Activated B cell treated with CpG ODN at 0.5 μM for 24 hours (primary cell): ENCODE measurements at places on chromosomes 16 and 17.

DNA sequence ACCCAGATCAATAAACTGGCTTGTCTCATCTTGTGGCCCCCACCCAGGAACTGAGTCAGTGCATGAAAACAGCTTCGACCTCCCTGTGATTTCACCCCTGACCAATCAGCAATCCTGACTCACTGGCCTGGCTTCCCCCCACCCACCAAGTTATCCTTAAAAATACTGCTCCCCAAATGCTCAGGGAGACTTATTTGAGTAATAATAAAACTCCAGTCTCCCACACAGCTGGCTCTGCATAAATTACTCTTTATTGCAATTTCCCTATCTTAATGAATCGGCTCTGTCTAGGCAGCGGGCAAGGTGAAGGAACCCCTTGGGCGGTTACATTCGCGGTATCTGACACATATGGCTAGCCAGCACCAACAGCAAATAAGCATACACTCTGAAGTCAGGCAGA is 9.8 kb upstream of the RABEP1 start:
- no peak for DNase-seq

DNA sequence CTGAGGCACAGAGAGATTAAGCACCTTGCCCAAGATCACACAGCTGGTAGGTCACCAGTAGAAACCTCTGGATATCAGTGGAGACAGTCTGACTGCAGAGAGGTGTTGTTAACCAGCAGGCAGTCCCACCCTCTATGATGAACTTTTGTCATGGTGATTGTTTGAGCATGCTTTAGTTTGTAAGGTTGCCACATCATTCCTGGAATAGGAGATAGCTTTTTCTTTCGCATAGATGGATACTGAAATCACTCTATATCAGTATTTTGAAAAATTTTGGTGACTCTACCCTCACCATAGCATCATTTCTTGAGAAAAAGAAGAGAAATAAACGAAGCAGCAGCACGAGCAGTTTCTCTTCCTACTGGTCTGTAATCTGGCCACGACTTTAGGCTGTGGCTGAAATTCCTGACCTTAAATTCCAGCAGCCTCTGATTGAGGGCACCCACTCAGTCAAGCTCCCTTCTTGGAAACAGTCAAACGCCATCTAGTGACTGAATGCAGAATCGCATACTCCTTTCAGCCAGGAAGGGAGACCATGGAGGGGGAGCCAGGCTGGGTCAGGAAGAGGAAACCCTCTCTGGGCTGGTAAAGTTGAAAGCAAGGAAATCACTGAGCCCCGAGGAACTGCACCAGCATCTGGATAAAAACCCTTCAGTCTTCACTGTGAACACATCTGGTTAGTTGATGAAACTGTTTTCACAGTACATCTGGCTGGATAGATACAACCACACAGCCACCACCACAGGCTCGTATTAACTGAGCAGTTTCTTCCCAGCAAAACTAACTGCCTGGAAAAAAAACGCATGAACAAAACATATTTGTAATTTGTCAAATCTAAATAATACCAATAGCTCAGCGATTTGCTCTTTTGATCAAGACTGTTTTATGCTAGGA is 108.5 kb upstream of the XYLT1 start:
- no peak for DNase-seq

GRCh38 chr16:83651871-83652270 is 155.9 kb upstream of the HSBP1 start:
- no peak for DNase-seq

DNA sequence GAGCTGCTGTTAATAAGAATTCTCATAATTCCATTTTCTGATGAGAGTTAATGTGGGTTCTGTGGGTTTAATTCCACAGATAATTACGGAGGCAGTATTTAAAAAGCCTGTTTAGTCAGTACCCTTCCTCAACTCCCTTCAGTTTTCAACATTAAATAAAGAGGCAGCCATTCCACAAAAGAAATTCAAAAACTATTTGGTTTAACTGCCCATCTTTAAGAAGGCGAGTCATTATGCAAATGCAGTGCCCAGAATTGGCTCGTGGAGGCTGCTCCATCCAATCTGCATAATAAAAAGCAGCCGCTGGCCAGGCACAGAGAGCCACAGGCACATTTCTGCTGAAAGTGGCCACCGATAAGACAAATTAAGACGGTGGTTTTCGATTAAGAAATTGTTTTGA is 194.4 kb upstream of the TOX3 start:
- no peak for DNase-seq

- no peak for DNase-seq
Measured at GRCh38 chr16:67268136-67268579, 11.2 kb upstream of the PLEKHG4 start.

- no peak for DNase-seq
Measured at GRCh38 chr16:58502217-58502921, 2.4 kb downstream of the NDRG4 start.

DNA sequence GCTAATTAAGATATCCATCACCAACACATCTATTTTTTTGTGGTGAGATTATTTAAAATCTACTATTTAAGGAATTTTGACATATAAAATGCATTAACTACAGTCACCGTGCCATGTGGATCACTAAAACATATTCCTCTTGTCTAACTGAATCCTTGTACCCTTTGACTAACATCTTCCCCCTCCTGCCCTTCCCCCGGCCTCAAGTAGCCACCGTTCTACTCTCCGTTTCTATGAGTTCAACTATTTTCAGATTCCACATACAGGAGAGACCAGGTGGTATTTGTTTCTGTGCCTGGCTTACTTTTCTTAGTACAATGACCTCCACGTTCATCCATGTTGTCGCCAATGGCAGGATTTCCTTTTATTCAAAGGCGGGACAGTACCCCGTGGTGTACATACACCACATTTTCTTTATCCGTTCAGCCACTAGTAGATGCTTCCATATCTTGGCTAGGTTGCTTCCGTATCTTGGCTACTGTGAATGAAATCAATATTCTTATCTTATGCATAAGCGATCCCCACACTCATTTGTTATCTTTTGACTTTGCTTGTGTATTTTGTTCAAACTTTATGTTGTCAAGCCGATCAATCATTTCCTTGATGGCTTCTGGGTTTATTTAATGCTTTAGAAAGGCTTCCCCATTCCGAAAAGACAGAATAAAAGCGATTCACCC is 134.7 kb downstream of the KCNJ12 start:
- no peak for DNase-seq

DNA sequence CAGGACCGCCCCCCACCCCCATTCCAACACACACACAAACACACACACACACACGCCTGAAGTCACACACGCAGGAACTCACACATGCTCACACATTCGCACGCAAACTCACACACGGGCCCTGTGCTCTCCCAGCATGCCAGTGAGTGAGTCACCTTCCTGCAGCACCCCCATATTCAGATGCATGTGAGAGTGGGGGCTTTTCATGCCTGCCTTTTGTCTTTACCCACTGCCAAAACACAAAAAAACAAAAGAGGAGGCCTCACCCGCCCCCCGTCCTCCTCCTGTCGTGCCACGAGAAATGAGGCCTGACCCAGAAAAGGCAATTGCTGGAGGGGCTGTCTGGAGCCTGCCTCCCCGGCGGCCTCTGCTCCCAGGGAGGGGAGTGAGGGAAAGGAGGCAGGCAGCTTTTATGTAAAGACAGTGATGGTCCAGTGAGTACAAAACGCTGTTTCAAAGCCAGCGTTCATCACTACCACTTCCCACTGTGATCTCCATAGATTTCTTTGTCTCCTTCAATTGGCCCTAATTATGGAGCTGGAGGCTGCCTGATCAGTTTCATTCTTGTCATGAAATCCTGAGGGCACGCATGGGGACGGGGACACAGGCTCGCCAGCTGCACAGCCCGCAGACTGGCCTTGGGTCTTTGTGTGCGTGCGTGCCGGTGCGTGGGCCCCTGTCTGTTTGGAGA is 29.5 kb upstream of the GSE1 start:
- DNase-seq, result no peak

DNA sequence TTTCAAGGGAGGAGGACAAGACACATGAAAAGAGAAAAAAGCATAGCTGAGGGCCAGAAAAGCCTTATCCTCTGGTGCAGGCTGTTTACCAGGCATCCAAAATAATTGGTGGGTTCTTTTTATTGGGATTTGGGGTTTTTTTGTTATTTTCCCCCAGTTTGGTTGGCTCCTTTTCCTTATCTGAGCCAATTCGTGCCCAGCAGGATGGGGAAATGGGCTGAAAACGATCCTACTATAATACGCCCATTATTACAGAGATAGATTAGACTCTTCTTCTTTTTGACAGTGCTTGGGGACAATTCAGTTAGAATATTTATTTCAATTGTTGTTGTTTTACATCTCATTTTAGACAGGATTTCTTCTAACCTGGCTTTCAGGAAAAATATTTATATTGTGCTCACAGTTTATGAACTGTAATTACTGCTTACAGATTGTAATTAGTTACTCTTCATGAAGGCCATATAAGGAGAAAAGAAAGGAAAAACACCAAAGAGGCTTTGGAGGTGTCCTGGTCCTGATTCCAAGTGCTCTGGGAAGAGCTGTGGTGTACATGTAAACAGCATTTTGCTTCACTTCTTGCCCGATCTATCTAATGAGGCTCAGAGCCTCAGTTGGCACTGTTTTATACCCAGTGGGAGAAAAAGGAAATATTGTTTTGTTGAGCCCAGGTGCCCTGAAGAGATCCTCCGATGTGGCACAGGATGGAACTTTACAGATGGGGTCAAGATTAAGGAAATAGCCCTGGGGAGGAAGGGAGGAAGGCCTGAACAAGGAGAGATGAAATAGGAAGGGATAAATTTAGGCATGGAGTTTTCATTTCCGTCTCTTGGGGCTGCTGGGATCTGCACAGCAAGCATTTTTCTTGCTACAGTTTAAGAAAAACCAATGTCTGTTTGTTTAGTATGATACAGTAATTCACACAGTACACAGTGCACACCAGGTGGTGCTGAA is 611 bp upstream of the ANKRD40 start:
- DNase-seq, result no peak

GRCh38 chr17:19905502-19905901 is 37.8 kb upstream of the ULK2 start:
- no peak for DNase-seq

GRCh38 chr16:50863644-50864144 is 121.8 kb downstream of the CYLD start:
- no peak for DNase-seq

DNA sequence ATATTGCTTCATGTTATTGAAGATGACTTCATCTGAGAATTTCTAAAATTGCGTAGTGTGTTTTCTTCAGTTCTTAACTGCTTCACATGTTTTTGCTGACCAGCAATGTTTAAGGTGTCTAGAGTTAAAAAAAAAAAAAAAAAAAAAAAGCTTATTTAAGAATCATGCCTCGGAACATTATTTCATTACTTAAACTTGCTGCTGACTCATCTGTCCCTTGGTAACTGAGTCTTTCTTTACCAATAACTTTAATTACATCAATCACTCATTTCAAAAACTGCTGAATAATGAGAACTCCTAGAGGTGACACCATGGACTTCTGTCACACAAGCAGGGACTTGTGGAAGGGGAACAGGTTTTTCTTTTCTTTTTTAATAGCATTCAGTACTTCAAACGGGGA is 16.2 kb downstream of the IRX5 start:
- DNase-seq, result no peak

DNA sequence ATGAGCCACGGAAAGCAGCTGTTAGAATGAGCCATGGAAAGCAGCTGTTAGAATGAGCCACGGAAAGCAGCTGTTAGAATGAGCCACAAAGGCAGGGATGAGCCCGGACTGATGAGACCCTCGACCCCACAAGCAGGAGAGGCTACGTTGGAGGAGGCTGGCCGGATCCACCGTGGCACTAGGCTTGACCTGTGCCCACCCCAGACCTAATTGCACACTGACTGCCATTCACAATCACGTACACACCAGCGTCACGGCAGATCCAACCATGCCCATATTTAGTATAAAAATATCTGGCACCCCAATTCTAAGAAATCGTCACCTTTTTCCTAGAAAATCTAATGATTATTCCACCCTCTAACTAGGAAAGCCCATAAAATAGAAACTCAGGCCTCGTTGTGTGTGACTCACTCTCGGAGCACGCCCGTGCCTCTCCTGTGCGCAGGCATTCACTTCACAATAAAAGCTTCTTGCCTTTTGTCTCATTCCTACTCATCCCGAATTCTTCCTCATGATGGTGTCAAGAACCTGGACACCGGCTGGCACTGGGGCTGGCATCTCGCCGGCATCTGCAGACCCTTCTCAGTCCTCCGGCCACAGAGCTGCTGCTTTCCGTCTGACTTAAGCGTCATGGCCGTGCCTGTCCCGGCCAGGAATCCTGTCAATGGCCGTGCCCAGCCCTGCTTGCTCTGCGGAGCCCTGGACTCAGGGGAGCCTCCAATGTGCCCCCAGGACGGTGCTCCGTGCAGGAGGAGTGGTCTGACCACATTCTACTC is 5.5 kb upstream of the SECTM1 start:
- DNase-seq, result no peak

DNA sequence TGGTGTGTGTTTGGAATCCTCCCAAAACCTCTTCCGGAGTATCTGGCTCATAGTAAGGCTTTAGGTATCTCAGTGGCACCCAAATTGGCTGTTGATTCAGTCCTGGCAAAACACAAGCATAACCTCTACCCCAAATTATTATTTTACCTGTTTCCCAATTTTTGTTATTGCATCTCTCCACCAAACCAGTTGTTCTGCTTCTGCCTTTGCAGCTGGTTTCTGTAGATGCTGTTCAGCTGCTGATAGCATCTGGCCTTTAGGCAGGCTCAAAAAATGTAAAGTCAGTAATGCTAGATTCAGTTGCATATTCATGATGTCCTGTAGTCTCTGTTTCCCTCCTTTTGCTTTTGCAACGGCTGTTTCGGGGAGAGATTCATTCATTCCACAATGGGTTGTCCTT is 33.8 kb downstream of the ATF7IP2 start:
- DNase-seq, result no peak

- no peak for DNase-seq
Measured at GRCh38 chr17:39767147-39767546, 29.4 kb downstream of the GRB7 start.

GRCh38 chr17:67276075-67276474 is 31.1 kb upstream of the HELZ start:
- DNase-seq, result no peak

DNA sequence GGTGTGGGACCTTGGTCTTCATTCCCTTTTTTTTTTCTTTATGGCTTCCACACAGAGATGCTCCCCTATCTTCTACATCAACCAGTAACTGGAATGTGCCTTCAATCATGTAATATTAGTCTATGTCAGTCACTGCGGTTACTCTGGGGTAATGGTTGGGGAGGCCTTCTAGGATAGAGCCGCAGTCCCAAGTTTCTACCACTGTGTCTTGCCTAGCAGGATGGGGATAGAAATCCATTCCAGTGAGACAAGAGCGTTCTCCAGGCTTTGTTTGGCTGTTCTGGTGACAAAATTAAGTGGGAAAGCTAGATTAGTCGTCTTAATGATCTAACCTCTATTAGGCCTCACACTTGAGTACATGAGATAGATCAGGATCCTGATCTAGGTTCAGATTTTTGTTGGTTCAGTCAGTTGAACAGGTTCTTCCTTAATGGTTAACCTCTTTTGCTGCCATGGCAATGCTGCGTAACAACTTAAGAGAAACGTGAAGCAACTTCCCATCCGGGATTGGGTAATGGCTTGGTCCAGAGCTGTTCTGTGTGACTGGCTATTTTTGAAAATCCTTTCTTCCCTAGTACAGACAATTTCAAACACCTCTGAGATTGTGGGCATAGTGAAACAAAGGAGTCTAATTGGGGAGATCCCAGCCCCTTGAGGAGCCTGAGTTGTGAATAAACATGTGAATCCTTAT is 8.7 kb downstream of the MSL1 start:
- no peak for DNase-seq

- no peak for DNase-seq
Measured at GRCh38 chr17:55390364-55390977, 31.2 kb downstream of the MMD start.

- DNase-seq, result peak; percentile 33
Measured at GRCh38 chr17:2215616-2216364, 87.8 kb downstream of the SMG6 start.

GRCh38 chr17:21376081-21376758 is at the start of gene KCNJ12:
KCNJ12 (plus strand) TSS chr17:21376357; CDS start chr17:21415343, 38,986 bp downstream.
- DNase-seq, result no peak
